ENCODE measurements at places on chromosomes 1 and 21.

- DNase-seq, result no peak
Measured at GRCh38 chr1:76082062-76082461, 7.5 kb downstream of the ST6GALNAC3 start.

DNA sequence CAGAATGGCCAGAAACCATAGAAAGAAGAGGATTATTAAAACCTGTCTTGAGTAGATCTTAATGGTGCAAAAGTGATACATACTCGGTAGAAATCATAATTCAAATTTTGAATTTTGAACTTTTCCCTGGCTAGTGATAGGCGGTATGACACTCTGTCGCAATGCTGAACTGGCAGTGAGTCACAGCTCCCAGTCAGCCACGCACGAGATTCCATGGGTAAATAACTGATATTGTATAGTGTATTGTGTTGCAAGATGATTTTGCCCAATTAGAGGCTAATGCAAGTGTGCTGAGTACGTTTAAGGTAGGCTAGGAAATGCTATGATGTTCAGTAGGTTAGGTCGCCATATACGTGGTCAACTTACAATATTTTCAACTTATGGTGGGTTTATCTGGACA is 207.0 kb downstream of the SIPA1L2 start:
- DNase-seq, result no peak

DNA sequence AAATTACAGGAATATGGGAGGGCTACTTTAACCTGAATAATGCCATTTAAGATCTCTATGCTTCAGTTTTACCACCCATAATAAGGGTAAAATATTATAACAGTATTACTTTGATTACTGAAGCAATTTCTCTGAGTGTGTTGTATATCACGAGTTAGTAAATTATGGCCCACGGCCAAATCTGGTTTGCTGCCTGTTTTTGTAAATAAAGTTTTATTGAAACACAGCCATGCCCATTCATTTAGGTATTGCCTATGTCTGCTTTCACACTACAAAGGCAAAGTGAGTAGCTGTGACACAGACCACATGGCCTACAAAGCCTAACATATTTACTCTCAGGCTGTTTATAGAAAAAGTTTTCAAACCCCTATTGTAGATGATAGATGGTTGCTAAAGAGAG is 156.8 kb downstream of the CDC42BPA start:
- no peak for DNase-seq

DNA sequence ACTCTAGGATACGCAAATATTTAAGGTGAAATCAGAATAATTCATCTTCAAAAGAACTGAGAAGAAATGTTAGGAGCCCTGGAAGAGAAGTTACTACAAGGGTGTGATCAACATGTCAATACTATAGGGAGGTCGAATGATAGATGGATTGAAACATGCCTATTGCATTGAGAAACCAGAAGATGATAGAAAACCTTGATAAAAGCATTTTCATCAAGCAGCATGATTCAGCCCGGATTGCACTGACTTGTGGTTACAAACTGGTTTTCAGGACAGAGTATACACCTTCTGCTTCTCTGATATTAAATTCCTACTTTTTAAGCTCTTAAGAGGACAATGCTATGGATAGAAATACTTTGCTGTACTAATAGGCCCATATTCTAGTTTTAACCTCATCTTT is 164.2 kb downstream of the FMN2 start:
- DNase-seq, result no peak

DNA sequence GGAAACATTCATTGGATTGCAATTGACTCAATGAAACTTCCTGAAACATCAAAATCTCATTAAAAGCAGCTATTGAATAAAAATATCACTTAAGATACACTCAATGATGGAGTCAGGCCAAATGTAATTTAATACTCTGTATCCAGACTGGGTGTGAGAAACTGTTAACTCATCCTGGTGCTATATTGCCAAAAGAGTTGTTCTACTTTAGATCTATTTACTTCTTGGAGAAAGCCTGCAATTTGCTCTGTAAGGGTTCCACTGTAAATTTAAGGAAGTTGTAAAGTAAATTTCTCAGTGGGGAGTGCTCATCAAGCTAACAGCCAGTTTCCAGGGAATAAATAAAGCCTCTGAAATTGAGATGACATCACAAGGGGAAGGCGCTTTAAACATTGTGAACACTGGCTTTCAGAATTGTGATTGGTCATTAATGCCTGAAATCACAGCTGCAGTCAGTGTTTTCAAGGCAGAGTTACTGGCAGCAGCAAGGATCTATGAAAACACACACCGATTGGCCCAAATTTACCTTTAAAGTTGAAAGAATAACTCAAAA is 91.4 kb downstream of the OLFM3 start:
- DNase-seq, result peak; percentile 93

- no peak for DNase-seq
Measured at GRCh38 chr21:25822981-25823380, 88.2 kb downstream of the GABPA start.

- DNase-seq, result no peak
Measured at GRCh38 chr1:23578311-23578996, 19.2 kb upstream of the ID3 start.

- no peak for DNase-seq
Measured at GRCh38 chr1:6882414-6882813, 97.2 kb downstream of the CAMTA1 start.

DNA sequence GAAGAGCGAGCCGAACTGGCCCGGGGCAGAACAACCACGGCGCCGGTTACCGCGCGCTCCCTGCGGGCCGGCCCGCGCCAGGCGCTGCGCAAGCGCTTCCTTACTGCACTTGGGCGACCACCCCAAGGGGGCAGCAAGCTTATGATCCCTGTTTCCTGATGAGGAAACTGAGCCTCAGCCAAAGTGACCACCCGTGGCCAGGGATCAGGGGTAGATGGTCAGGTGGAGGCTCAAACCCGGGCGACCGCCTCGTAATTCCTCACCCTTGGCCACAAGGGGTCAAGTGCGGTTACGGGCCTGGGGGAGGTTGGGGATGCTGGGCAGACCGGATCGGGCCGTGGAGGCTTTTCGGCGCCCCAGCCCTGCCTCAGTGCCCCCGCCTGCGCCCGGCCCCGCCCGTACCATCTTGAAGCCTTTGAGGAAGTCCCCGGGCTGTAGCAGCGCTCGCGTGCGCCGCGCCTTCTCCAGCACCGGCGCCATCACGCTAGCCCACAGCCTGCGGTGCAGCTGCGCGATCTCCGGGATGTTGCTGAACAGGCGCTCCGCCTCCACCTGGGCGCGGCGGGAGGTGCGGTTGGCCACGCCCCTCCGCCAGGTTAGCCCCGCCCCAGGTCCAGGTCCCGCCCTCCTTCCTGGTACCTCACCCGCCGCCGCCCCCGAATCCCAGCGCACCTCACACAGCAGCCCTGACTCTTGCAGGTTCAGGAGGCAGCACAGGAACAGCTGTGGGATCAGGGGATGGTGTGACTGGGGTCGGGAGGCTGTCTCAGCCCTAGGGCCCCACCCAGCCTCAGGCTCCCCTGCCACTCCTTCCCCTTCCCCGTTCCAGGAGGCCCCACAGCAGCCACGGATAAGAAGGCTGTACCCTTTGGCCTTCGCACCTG is 5.4 kb upstream of the TNFRSF25 start:
- no peak for DNase-seq

DNA sequence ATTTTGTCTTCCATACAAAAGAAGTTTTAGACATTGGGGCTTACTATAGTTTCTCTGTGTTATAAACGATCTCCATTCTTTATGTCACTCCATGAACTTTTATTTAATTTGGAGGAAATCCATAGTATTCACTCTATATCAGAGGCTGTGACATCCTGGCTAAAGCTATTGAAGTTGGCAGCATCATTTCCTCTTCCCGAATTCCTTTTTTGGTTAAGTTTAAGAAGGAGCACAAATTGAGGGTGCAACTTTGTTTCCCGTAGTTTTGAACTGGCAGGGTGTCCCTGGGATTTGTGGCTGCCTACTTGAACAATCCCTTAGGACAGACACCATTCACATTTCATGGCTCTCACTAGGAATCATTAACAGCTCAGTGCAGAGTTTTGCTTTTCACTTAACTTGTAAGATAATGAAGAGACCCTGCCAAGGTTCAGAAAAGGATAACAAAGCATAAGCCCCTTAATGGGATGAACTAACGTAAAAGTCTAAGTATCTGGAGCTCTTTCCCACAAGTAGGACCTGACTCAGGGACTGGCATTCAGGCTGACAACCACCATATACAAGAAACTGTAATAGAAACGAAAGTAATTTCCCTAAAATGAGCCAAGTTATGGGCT is 13.9 kb downstream of the S1PR1 start:
- DNase-seq, result no peak

DNA sequence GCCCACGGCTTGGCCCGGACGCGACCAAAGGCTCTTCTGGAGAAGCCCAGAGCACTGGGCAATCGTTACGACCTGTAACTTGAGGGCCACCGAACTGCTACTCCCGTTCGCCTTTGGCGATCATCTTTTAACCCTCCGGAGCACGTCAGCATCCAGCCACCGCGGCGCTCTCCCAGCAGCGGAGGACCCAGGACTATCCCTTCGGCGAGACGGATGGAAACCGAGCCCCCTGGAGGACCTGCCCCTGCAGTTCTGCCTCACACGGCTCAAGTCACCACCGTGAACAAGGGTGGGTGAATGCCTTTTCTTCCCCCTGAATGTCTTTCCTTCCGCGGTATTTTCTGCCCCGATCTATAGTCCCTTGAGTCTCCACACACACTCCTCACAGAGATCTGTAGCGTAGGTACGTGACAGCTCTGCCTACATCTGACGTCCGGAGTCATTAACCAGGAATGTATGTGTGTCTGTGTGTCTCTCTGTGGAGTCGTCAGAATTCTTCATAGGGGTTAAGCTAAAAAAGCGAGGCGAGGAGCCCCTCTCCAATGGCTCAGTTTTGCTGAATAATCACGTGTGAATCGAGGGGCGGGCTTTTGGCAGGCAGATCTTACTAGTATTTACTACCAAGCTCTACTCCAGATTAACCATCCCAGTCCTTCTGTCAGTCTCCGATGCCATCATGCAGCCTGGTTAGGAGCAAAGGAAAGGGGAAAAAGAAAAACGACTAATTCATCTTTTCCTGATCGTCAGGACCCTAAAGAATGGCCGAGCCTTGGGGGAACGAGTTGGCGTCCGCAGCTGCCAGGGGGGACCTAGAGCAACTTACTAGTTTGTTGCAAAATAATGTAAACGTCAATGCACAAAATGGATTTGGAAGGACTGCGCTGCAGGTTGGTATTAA is at the start of gene CDKN2C:
CDKN2C (plus strand) TSS at position 635 of the 898 bp plus-strand sequence; CDS start at position 759, 124 bp downstream.
- peak; percentile 97 for DNase-seq

- no peak for DNase-seq
Measured at GRCh38 chr1:31510853-31511789, 65.2 kb upstream of the TINAGL1 start.

- DNase-seq, result no peak
Measured at GRCh38 chr1:9413877-9414213, 121.2 kb downstream of the SPSB1 start.

DNA sequence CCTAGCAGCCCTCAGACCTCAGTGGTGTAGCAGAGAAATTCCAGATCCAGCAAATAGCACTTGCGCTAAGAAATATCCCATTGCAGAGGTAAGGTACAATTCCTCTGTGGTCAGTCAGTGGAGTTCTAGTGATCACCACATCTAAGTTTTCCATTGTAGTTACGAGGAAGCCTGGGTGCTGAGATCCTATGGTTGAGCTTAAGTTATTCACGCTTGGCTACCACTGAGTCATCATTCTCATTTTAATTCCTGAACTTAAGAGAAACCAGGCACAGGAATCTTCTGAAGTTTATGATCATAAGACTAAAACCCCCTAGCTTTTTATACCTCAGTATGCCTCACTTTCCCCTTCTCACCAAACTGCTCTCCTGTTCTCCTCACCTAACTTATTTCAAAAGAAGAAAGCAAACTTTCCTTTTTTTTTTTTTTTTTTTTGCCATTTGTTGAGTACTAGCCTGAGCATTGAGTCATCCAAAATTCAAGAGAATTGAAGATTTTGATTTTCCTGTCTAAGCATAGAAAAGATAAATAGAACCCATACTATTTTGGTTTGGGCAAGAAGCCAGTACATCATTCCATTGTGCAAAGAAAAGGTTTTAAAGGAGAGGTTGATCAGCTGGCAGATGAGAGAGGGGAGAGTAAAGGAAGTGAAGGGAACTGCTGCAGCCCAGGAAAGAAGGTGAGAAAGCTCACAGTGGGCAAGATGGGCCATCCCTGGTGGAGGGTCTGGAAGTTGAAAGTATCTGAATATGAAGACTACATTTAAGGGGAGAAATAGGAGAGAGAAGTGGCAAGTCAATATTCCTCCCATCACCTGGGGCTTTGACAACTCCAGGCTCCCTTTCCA is 39.9 kb downstream of the SERBP1 start:
- DNase-seq, result no peak

GRCh38 chr1:70666381-70667140 is 255.5 kb downstream of the CTH start:
- DNase-seq, result no peak

- peak; percentile 57 for DNase-seq
Measured at GRCh38 chr1:116915086-116915661, 5.5 kb downstream of the PTGFRN start.

- DNase-seq, result no peak
Measured at GRCh38 chr21:42218836-42219605, at the start of gene ABCG1. TSS of gene ABCG1 (plus strand) at chr21:42219140. CDS start at chr21:42219263, 123 bp downstream.

DNA sequence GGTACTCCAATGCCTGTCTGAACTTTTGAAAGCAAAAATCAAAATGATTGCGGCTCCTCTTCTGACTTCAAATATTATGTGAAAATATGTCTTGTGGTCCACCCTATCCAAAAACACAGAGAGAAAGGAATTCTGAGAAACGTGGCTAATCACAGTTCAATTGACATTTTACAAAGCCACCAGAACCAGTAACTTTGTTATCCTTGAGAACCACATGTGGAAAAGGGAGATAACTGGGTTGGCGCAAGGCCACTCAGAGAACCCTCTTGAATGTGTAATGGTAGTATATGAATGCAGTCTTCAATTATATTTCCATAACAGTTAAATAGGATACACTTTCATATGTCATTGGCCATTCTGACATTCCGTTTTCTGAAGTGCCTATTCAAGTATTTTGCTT is 1030.0 kb upstream of the TMPRSS15 start:
- no peak for DNase-seq

GRCh38 chr21:14454016-14455009 is 71.4 kb upstream of the HSPA13 start:
- no peak for DNase-seq

- DNase-seq, result no peak
Measured at GRCh38 chr1:93617670-93618499, 63.8 kb downstream of the BCAR3 start.

DNA sequence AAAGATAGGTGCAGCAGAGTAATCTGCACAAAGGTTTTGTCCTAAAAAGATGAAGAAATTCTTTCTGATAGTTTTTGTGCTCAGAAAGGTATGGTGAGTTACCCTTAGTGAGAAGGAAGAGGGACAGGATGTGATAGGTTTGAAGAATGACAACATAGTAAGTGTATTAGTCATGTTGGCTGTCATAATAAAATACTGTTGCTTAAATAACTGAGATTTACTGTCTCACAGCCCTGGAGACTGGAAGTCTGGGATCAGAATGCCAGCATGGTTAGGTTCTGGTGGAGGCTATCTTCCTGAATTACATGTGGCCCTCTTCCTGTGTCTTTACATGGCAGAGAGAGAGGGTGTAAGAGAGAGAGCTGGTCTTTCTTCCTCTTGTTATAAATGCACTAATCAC is 965.2 kb downstream of the TTLL7 start:
- no peak for DNase-seq

GRCh38 chr1:225835856-225836255 is 25.9 kb downstream of the EPHX1 start:
- DNase-seq, result peak; percentile 76

Data from NCI-H446 treated with DMSO at 0.1 percent for 48 hours (cell line).